ENCODE measurements at places on chromosomes 2 and 18. TPM values are rescaled to one million over a fixed set of nuclear protein-coding genes. Genes with fewer than 3 reads are reported as not detected.

- DNase-seq: no peak
Observed at GRCh38 chr2:64679673-64680425, 26.1 kb upstream of the SERTAD2 start.

DNA sequence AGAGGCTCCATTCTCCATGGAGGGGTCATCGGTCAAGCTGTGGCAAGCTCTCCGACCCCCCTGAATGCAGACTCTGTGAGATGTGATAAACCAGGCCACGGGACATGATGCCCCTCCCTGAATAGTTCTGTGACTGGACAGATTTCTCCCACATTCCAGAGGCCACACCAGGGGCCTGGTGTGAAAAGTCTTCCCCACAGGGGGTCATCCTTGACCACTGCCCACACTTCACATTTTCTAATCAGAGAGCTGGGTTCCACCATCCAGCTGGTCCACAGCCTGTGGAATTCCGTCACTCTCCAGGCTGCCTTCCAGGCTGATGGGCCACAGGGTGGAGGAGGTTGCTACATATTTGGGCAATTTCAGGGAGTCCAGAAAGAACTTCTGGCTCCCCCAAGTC is 51.3 kb upstream of the CYRIA start:
- no peak for DNase-seq

DNA sequence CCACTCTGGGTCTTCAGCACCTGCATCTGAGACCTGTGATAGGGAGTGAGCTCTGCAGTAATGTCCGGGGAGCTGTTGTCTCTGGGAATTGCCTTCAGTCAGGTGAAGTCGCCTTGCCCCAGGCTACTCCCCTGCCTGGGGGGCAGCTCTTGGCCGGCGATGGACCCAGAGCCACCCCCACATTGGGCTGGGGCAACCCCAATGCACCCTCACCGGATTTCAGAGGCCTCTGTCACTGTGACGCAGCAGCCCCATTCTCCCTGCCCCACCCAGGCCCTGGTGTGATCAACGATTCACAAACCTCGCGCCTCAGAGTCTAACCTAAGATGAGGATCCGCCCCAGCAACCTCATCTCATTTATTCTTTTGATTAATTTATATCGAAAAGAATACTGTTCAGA is 303.6 kb downstream of the NDUFA10 start:
- no peak for DNase-seq

DNA sequence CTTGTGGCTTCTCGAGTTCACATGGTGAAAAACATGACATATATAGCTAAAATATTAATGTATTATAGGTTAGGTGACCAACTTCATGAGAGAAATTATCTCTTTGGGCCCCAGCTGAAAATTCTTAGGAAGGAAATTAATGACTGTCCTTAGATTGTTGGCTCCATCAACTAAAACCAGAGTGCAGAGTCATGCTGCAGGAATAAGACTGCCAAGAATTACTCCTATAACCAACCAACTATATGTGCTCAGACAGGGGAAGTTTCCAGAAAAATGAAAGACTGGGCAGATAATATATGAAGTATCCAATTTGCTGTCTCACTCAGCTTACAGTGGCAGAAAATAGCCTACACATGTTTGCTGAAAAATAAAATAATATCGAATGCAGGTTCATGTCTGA is 71.0 kb upstream of the TMEFF2 start:
- DNase-seq: no peak

- no peak for DNase-seq
Observed at GRCh38 chr2:225428360-225428759, 28.9 kb downstream of the NYAP2 start.

DNA sequence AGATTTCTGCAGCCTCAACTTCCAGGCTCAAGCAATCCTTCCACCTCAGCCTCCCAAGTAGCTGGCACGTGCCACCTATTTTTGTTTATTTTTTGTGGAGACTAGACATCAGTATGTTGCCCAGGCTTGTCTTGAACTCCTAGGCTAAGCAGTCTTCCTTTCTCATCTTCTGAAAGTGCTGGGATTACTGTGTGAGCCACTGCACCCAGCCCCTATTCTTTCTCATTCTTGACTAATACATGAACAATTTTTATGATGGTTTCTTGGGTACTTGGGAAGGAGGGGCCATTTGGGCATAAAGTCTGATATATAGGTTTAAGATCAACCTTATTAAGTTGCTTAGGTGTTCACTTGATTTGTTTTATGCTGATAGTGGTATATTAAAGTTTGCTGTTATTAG is 26.2 kb downstream of the EPC2 start:
- DNase-seq: no peak

DNA sequence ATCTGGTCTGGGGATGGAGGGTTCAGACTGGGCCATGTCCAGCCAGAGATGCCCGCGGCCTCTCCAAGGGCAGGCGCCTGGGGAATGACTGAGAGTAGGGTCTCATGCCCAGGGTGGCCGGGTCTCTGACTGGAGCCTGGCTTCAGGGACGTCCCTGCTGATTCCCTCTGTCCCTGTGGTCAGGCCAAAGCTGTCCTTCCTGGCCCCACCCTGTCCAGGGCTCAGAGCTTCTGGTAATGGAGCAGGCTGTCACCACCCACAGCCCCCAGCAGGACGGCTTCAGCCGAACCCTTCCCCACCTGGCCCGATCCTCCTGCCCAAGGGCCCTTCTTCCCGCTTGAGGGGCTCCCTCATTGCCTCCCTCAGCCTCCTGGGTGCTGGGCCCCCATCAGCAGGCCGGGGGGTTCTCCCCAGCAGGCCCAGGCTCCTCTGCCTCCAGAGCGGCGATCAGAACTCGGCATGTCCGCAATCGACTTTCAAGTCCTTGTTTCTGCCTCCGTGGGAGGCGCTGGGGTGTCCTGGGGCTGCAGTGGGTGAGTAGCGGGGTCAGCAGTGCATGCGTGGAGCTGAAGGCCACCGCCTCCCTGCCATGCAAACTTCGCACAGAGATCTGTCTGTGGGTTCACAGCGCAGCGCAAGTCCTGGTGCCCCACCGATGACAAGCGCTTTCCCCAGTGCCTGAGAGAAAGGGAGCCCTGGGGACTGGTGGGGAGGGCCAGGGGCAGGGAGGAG is 18.3 kb downstream of the RAMP1 start:
- DNase-seq: no peak

GRCh38 chr2:241226723-241227572 is 38.5 kb downstream of the ANO7 start:
- DNase-seq: no peak

DNA sequence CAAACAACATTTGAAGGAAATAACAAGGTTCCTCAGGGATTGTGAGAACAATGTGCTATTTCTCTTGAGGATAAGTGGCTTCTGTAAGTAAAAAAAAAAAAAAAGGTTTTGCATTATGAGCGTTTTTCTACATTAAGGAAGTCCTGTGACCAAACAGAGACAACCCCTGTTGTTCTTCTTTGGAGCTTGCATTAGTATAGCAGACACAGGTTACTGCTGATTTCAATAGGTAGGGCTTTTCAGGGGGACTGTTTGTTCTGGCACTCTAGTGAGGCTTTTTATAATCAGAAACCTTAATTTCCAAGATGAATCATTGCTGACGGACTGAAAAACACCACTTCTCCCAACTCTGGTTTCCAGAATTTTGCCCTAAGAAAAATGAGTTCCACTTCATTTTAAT is 8.2 kb downstream of the DPP10 start:
- no peak for DNase-seq

DNA sequence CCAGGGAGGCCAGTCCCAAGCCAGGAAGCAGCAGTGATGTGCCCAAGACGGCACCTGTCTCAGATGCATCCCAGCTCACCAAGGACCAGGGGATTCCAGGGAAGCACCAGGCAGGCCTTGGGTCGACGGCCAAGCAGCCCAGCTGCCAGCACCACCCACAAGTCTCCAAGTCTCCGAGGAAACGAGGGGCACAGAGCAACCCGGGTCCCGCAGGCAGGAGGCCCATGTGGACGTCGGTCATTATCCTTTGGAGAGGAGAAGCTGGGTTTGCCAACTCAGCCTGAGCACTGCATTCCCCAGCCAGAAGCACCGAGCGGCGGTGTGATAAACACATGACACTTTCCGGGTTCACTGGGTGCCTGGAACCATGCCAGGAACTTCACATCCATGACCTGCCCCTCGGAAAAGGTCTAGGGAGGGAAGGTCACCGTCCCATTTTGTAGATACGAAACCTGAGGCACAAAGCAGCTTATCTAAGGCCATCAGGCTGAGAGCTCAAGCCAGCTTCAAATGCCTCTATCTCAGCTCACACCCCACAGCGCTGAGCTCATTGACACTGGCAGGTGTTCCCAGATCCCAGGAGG is 104.5 kb downstream of the ZNF516 start:
- DNase-seq: no peak

DNA sequence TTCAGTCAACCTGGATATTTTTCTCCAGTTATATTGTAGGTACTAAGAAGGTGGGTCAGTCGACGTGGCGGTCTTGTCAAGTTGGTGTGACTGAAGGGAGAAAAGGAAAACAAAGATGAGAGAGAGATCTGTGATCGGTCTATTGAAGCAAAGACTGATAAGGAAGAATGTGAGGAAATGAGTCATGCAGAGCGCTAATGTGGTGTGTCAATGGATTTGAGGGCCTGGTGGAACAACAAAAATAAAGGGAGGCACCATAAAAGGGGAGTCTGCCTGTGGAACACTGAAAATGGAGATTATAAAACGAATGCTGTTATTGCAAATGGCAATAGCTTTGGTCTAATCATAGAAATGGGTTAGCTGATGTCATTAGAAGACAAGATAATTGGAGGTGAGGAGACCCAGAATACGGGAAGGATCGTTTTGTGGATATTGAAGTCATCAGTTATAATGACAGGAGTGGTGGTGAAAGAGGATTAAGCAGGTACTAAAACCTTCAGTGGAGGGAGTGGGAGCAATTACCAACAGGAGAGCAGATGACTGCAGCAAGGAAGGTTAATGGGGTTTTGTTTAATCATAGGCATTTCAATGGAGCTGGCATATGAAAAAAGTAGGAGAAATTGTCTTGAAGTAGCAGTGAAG is 599.1 kb upstream of the FSHR start:
- no peak for DNase-seq

DNA sequence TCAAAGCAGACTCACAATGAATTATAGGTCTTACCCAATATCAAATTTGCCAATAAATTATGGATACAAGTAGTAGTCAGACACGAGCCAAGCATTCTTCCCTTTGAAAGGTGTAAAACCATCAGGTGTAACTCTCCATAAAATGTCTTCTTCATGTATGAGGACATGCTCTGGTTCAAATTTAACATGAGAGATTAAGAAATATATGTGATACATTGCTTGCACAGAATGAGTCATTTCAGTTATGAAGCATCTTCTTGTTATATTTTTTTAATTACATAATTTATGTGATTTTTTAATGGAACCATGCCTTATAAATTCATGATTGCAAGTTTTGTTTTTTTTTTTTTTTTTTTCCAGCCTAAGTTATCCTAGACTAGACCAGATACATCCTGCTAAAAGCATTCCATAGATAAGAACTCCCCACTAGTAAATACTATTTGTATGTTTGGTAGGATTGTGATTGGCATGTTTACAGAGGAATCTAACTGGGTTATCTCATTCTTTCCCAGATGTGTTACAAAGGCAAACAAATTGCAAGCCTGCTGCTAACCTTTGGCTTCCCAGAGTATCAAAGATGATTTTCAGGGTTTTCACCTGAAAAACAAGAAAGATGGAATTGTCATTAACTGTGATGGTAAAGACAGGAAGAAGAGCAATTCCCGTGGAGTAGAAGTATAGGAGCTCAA is 621.9 kb downstream of the XIRP2 start:
- DNase-seq: no peak

GRCh38 chr18:40046596-40046995 is 1908.4 kb upstream of the PIK3C3 start:
- no peak for DNase-seq

DNA sequence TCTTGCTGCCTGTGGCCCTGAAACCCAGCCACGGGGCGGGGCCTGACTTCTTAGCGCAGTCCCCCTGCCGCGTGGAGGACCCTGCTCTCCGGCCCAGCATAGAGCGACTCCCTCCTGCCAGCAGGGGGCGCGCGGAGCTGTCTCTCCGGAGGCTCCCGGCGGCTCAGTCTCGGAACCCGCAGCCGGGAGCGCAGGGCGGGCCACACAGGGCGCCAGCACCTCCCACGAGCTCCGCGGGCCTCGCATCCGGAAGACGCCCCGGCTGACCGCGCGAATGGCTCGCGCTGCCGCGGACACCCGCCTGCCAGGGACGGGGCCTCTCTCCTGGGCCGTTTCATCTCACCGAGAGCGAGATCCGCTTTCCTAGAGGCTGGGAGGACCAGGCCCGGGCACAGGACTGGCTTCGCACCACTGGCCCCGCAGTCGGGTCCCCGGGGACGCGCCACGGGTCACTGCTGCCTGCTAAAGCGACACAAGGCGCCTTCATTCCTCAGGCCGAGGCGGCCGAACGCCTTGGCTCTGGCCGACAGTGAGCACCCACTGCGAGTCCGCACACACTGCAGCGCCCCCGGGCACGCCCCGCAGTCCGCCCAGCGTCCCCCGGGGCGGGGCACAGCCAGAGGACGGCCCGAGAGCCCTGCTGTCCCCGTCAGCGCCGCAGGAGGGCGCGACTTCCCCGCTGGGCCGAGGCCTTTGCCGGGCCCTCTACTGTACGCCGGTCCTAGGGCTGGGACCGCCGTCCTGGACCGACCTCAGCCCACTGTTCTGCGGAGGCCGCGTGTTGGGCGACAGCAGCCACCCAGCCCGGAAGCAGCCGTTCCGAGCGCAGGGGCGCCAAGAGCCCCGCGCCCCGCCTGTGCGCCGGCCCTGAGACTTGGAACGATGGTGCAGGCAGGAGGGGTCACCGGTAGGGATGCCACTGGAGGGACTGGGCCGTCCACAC is 39.0 kb upstream of the ARHGEF4 start:
- DNase-seq: peak; percentile 27

- DNase-seq: no peak
Observed at GRCh38 chr2:85710687-85711577, 16.8 kb downstream of the GNLY start.

DNA sequence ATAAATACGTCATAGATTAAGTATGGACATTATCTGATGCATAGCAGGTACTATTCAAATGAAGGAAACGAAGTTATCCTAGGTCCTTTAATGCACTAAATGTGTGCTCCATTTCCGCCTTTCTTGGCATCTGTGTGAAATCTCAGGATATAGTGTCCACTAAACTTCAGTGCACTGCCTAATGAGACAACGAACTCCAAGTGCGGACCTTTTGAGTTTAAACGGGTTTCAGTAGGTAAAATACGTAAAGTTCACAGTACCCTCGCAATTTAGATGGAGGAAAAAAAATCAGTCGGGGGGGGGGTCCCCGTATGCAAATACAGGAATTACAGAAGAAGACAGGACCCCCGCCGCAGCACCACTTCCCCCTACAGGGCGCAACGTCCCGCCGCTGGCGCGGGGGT is 729 bp upstream of the REL start:
- DNase-seq: no peak

- DNase-seq: no peak
Observed at GRCh38 chr2:128573116-128573515, 254.4 kb upstream of the HS6ST1 start.

GRCh38 chr18:3234457-3234856 is 13.1 kb upstream of the MYL12A start:
- DNase-seq: no peak

Gene CAPN13
- not detected for total RNA-seq

Gene SLC30A3
- 0.59 TPM for total RNA-seq

Gene SLC4A3
- total RNA-seq: 13.5 TPM

Gene EFR3B
- total RNA-seq: 8.9 TPM
